Activated CD4-positive, alpha-beta T cell treated with anti-CD3 and anti-CD28 coated beads for 4 hours (primary cell): ENCODE measurements at places on chromosomes 1 and 21.

GRCh38 chr1:42424201-42424600 is 31.6 kb downstream of the ZMYND12 start:
- DNase-seq = no peak

GRCh38 chr1:21946836-21947587 is 9.9 kb upstream of the HSPG2 start:
- no peak for DNase-seq

GRCh38 chr21:42782723-42783242 is 96.6 kb downstream of the WDR4 start:
- DNase-seq = no peak

- no peak for DNase-seq
Measured at GRCh38 chr1:165659581-165659895, 28.5 kb downstream of the MGST3 start.

- no peak for DNase-seq
Measured at GRCh38 chr1:232112076-232112475, 485.5 kb downstream of the DISC1 start.

- DNase-seq = no peak
Measured at GRCh38 chr1:186864296-186864695, 35.5 kb downstream of the PLA2G4A start.

- DNase-seq = no peak
Measured at GRCh38 chr1:199735660-199736059, 291.9 kb upstream of the NR5A2 start.

DNA sequence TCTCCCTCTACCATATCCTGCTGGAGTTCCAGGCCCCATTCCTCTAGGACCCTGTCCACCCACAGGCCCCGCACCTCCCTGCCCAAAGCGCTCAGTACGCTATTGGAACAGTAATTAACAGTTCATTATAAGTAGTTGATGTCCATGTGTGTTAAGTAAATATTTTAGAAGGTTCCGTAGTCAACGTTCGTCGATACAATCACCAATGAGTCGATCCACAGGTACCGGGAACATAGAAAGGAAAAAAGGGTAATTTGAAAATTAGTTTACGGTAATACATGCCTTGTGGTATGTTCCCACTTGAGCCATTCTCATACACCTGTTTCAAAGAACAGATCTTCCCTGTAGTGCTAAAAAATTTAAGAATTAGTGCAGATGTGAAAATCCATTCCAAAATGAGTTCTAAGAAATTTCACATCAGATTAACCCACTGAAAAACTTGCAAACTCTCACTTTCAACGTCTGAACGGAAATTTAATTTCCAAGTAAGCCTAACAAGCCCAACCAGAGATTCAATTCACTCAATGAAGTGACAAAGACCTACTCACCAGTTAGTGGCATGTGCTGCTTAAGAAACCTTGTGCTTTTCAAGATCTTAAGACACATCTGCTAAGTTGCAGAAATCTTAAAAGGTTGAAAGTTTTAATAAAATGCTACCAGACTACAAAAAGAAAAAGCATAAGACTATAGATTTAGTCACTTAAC is 8.3 kb downstream of the SFPQ start:
- no peak for DNase-seq

- DNase-seq = no peak
Measured at GRCh38 chr1:245054105-245054504, 100.7 kb upstream of the KIF26B start.

GRCh38 chr1:47257224-47257623 is 25.2 kb upstream of the TAL1 start:
- DNase-seq = no peak

- DNase-seq = no peak
Measured at GRCh38 chr1:233209481-233209880, 86.0 kb downstream of the PCNX2 start.

DNA sequence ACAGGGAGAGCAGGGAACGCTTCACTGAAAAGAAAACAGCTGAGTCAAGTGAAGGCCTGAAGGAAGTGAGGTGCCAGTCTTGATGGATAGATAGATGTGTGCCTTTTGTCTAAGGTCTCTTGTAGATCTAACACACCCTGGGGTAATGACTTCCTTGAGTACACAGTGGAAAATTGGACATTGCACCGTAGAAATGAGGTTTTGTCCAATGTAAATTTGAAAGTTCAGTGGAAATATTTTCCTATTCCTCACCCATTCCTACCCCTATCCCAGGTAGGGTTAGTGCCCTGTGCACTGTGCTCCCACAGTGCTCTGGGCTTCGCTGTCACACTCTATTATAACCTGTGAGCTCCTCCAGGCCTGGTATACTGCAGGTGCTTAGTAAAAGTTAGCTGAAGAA is 24.3 kb downstream of the ZMYND12 start:
- no peak for DNase-seq

- no peak for DNase-seq
Measured at GRCh38 chr1:51516649-51517158, 2.4 kb downstream of the EPS15 start.

- DNase-seq = no peak
Measured at GRCh38 chr1:208115924-208116640, 128.1 kb downstream of the PLXNA2 start.

GRCh38 chr1:6180268-6180706 is at the start of gene CHD5:
Gene CHD5, minus strand, starts transcription at chr1:6180321. Its CDS starts 298 bp downstream, at chr1:6180023.
- DNase-seq = no peak

GRCh38 chr1:182430263-182431068 is 19.5 kb upstream of the RGSL1 start:
- DNase-seq = peak; percentile 2

- no peak for DNase-seq
Measured at GRCh38 chr1:7586031-7586941, 184.8 kb upstream of the VAMP3 start.

DNA sequence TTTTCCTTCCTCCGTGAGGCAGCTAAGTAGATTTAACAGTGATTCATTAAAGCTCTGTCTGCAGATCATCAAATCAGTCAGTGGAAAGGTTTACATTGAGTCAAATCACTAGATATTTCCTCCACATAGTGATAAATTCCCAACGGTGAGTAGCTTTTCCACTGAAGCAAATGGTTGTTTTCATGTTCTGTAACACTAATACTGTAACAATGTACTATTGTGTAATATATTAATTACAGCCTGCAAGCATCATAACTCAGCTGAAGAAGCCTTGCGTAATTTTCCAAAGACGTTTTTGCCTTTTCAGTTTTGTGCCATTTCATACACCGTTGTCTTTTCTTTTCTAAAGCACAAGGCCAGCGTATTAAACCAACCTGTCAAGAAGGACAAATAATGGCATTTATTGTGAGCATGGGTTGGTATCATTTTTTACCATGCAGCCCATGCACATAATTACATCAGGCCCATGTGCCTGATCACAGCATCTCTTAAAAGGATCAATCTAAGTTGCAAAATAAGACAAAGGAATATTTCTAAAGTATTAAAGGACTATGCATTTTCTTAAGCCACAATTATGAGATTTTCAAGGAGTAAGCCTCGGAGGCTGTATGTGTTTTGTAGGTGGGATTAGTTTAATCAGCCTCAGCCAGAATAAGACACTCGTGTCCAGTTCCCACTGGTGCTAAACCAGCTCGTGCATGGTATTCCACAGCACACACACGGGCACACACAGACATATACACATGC is 16.7 kb upstream of the PDE9A start:
- DNase-seq = no peak

DNA sequence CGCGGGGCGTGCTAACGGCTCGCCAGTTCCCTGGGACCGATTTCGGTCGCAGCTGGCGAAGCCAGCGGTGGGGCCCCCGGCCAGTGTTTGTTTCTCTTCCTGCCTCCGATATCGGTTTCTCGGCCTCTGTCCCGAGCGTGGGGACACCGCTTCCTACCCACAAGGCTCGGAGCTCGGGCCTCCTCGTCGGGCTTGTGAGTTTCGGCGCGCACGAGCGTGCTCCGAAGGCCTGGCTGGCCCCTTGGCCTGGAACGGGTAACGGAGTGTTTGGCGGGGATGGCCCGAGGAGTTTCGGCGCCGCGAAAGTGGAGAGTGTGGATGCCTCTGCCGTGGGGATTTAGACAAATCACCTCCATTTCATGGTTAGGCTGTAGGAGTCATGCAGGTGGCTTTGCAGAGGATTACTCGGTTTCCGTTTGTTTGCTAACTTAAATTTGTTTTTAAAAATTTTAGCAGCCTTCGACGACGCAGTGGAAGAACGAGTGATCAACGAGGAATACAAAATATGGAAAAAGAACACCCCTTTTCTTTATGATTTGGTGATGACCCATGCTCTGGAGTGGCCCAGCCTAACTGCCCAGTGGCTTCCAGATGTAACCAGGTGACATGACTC is 559 bp downstream of the RBBP4 start:
- no peak for DNase-seq

DNA sequence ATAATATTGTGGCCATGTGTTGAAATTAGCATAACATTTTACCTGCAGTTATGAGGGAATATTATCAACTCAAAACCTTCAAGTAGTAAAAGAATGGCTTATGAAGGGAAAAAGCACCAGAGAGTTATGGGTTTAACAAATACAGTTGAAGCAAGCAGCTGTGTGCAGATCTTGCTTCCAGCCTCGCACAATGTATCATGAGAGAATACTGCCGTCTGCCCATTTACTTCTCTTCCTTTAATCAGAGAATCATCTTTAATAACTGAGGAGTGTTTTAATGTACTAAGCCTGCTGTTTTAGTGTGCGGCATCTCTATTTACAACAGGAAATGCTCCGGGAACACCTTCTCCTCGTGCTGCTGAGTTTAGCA is 120.9 kb downstream of the ATG4C start:
- no peak for DNase-seq

DNA sequence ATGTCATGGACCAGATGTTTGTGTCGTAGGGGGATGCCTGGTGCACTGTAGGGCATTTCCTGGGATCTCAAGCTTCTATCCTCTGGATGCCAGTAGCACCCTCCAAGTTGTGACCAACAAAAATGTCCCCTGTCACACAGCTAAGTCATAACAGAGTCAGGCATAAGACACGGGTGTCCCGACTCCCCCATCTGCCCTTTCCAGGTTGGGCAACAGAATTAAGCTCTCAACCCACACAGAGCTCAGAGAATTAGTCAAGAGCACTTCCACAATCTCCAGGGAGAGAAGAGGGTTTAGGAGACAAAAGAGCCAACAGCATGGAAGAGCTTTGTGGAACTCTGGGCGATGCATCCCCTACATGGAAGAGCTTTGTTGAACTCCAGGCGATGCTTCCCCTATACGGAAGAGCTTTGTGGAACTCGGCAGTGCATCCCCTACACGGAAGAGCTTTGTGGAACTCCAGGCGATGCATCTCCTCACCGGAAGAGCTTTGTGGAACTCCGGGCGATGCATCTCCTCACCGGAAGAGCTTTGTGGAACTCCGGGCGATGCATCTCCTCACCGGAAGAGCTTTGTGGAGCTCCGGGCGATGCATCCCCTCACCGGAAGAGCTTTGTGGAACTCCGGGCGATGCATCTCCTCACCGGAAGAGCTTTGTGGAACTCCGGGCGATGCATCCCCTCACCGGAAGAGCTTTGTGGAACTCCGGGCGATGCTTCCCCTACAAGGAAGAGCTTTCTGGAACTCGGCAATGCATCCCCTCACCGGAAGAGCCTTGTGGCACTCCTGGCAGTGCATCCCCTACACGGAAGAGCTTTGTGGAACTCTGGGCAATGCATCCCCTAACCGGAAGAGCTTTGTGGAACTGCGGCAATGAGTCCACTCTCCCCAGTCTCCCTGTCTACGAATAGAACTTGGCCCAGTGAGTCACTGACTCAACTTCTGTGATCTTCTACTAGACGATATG is 422.7 kb downstream of the KIF26B start:
- no peak for DNase-seq

GRCh38 chr1:23910553-23911246 is 2.5 kb downstream of the CNR2 start:
- DNase-seq = no peak

GRCh38 chr1:85243372-85243771 is 16.1 kb downstream of the C1orf52 start:
- no peak for DNase-seq

- no peak for DNase-seq
Measured at GRCh38 chr21:30580132-30580531, 10.1 kb downstream of the KRTAP22-2 start.

- no peak for DNase-seq
Measured at GRCh38 chr1:153485863-153486262, 25.4 kb upstream of the S100A7 start.

DNA sequence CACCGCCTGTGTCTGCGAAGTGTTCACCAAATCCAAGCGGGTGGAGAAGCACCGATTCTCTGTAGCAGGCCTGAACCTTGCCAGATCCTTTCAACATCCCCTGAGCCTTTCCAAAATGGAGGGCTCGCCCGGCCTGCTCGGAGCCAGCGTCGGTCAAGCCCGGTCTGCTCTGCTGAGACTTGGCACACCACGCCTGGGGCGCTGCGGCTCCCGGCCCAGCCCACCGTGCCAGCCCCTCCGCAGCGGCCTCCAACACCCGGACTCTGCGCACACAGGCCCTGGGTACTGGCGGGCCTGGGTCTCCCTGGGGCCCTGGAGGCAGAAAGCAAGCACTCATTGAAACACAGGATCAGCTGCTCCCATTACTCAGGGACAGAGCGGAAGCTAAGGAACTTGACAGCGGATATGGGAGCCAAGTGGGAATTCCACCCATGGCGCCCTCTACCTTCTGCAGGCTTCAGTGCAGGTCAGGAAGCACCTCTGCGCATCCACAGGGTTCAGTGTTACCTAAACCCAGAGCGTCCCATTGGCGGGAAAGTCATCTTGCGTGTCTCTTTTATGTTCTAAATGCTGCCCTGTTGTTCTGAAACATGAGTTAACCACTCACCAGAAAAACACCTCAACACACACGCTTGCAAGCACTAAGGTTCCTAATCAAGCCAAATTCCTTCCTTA is 159.9 kb downstream of the ZBTB18 start:
- no peak for DNase-seq

- no peak for DNase-seq
Measured at GRCh38 chr1:18351735-18352134, 129.0 kb upstream of the KLHDC7A start.

- no peak for DNase-seq
Measured at GRCh38 chr1:60228041-60228491, 154.5 kb upstream of the C1orf87 start.

- DNase-seq = no peak
Measured at GRCh38 chr1:66575739-66576138, 41.8 kb downstream of the SGIP1 start.

DNA sequence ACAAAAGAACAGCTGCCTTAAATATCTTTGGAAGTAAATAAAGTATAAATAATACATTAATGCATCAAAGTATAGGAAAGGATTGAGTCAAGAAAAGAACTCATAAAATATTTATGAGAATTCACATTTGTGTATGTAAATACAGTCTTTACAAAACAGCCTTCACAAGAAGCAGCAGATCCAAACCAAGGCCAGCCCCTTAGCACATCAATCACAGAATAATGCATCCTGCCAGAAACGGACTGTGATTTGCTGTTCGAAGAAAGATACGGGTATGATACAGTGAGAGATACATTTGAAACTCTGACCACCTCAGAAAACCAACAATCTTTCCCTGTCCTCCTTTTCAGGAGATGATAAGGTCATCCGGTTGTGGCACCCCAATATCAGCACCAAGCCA is 70.9 kb downstream of the WDR64 start:
- DNase-seq = no peak

DNA sequence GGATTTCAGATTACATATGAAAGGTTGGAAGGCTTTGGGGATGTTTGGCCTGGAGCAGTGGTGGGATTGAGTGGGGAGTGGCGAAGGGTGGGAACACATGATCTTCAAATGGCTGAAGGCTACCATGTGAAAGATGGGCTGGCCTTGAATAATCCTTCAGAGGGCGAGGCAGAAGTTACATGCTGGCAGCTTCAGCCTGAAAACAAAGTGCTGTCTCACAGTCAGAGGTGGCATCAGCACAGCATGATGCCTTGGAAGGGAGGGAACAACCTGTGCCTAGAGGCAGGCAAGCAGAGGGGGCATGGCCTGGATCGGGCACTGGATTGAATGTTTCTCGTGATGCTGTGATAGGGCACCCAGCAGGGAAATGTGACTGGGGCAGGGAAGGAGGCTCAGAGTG is 130.8 kb downstream of the BEND5 start:
- DNase-seq = no peak
